ENCODE measurements at places on chromosomes 2 and 18. TPM values are rescaled to one million over a fixed set of nuclear protein-coding genes. Genes with fewer than 3 reads are reported as not detected.

- no peak for DNase-seq
- H3K4me3 ChIP-seq = no peak overlapping the region
- H3K27ac ChIP-seq = no peak overlapping the region
Observed at GRCh38 chr2:99680946-99681345, 191.1 kb upstream of the REV1 start.

DNA sequence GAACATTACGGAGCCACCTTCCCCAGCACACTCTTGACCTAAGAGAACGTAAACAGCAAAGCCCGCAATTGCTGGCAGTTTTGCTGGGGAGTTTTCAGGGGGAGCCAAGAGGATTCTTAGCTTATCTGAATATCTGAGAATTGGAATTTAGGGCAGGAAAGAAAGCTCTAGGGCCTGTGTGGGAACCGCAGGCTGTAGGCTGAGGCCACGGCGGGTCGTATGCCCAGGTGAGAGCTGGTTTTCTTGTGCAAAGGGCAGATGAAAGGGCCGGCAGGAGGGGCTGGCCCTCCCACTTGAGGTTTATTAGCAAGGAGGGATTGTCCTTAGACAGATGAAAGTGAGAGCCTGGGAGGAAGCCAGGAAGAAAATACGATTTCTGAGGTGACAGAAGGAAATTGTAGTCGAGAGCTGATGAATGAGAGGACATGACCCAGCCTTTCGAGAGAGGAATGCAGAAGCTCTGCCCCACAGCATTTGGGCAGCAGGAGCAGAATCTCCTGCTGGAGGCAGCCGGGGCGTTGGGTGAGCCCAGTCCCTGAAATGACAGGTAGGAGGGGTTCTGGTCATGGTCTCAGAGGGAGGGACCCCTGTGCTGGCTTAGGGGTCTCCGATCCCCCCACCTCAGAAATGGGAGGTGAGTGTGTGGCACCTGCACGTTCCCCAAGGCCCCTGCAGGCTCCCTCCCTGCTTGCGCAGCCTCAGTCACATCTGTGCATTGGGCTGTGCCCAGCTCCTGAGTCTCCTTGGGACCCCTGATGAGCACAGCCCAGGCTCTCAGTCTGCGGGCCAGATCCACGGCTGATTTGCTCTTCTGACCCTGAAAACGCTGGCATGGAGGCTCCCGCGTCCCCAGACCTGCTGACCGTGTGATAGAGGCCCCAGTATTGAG lies 61.1 kb downstream of the CABLES1 start:
- H3K27ac ChIP-seq = no peak overlapping the region
- H3K36me3 ChIP-seq = no peaks in the 10 kb centered on the region
- no peak for DNase-seq
- H3K27me3 ChIP-seq = no peaks in the 10 kb centered on the region
- no peaks in the 10 kb centered on the region for H3K4me1 ChIP-seq

- no peak for DNase-seq
- no peak overlapping the region for H3K27ac ChIP-seq
- H3K4me1 ChIP-seq = no peaks in the 10 kb centered on the region
Observed at GRCh38 chr2:25073914-25074313, 32.0 kb downstream of the EFR3B start.

Gene COQ10B
- 23.1 TPM for total RNA-seq

All from Peyer's patch (tissue), 4 donors.